ENCODE measurements at places on chromosomes 1 and 21.

GRCh38 chr1:199616947-199617346 lies 410.6 kb upstream of the NR5A2 start:
- DNase-seq: no peak

- DNase-seq: no peak
These were observed 38.0 kb downstream of the SPRTN start for GRCh38 chr1:231376101-231376500.

DNA sequence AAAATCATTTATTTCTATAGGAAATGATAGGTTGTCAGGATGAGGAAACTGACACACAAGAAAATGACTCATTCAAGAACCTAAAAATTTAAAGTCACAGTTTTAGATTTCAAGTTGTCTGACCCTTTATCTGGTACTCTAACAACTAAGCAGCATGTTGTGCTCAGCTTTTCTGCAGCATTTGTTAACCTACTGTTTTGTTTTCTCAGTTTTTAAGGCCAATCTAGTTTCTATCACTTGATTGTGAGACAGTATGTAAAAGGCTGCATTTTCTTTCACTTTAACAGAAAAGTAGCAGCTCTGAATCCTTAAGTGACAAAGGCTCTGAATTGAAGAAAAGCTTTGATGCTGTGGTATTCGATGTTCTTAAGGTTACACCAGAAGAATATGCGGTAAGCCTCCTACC lies 59.1 kb downstream of the RALGPS2 start:
- no peak for DNase-seq

GRCh38 chr1:53196017-53196484 lies 573 bp upstream of the CPT2 start:
- no peak for DNase-seq

GRCh38 chr1:161335796-161336195 lies 21.6 kb downstream of the SDHC start:
- DNase-seq: peak; percentile 14

GRCh38 chr1:19066874-19067181 lies 110.4 kb upstream of the IFFO2 start:
- no peak for DNase-seq

Measured in AG20443 (cell line).